Activated CD4-positive, alpha-beta T cell treated with anti-CD3 and anti-CD28 coated beads, Interleukin-2, Interleukin-6, amounts not matched to agents 100 ng/mL and 50 ng/mL, durations not matched to agents 16 hours and 8 hours (primary cell): ENCODE measurements at places on chromosomes 5 and 9.

- no peak for DNase-seq
These were observed 127.7 kb upstream of the ANKRD55 start for GRCh38 chr5:56360816-56361215.

- no peak for DNase-seq
These were observed 14.1 kb upstream of the ELL2 start for GRCh38 chr5:95975703-95976102.

DNA sequence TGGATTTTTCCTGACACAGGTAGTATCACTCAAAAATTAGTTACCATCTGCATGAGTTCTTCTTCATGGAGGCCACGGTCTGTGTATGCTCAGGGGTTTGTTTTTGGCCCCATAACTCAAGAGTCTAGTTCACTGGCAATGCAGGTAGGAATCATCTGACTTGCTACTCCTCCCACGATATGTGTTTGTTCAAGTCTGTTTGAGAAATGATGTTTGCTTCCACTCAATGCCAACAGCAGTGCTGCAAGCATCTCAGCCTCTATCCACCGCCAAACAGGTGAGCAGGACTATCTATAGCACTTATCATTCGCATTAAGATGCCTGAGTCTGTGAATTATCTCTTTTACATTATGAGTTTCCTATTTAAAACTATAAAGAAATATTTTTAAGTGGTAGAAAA lies 264.8 kb upstream of the PTGER4 start:
- no peak for DNase-seq

DNA sequence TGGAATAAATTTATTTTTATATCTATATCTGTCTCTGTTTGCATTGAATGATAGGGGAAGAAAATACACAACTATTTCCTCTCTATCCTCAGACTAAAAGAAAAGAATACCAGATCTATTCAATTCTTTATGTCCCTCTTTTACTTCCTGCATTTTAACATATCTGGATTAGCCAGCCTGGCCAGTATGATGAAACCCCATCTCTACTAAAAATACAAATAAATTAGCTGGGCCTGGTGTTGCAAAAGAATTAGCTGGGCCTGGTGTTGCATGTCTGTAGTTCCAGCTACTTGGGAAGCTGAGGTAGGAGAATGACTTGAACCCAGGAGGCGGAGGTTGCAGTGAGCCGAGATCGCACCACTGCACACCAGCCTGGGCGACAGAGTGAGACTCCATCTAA lies 182.0 kb downstream of the LURAP1L start:
- DNase-seq = no peak

- no peak for DNase-seq
These were observed 231.5 kb downstream of the MPDZ start for GRCh38 chr9:13047827-13048587.

GRCh38 chr9:113913426-113914195 lies 37.5 kb downstream of the ZNF618 start:
- DNase-seq = no peak

DNA sequence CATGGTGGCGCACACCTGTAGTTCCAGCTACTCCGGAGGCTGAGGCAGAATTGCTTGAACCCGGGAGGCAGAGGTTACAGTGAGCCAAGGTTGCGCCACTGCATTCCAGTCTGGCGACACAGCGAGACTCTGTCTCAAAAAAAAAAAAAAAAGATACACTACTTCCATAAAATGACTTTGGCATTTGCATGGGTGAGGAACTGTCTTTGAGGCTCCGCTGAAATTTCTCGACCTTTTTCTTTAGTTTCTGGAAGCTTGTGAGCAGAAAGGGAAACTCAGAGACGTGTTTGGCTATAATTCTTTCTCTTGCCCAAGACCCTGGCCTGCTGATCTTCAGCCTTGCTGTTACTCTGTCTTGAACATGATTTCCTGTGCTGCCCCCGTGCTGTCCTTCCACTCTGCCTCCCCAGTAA lies 37.3 kb downstream of the SPIN1 start:
- no peak for DNase-seq

- DNase-seq = no peak
These were observed 171.4 kb downstream of the SH3GL2 start for GRCh38 chr9:17750269-17750668.

- no peak for DNase-seq
These were observed 40.0 kb downstream of the KCTD16 start for GRCh38 chr5:144210655-144211054.

GRCh38 chr9:117151716-117152115 lies 263.1 kb downstream of the ASTN2 start:
- DNase-seq = no peak

- DNase-seq = no peak
These were observed 103.1 kb upstream of the ISL1 start for GRCh38 chr5:51279983-51280706.

GRCh38 chr9:36603006-36603405 lies 30.3 kb downstream of the MELK start:
- DNase-seq = no peak

GRCh38 chr9:33153666-33154065 lies 13.5 kb downstream of the B4GALT1 start:
- no peak for DNase-seq

- peak; percentile 48 for DNase-seq
These were observed 586 bp downstream of the HMGXB3 start for GRCh38 chr5:150000990-150001659.

DNA sequence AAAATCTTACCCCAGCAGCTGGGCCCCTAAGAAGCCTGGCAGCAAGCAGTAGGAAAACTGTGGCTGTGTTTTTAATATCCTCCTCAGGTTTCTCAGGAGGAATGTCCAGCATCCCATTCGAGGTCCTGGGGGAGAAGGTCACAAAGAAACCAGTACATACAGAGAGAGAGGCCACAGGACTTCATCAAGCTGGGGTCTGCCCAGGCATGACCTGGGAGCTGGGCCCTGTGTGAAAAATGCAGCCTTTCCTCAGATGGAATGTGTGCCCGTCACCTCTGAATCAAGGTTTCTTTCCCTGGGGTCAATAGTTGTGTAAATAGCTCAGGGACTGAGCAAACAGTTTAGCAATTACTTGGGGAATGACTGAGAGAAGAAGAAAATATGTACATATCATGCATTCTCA lies 33.9 kb upstream of the RAD23B start:
- DNase-seq = no peak

DNA sequence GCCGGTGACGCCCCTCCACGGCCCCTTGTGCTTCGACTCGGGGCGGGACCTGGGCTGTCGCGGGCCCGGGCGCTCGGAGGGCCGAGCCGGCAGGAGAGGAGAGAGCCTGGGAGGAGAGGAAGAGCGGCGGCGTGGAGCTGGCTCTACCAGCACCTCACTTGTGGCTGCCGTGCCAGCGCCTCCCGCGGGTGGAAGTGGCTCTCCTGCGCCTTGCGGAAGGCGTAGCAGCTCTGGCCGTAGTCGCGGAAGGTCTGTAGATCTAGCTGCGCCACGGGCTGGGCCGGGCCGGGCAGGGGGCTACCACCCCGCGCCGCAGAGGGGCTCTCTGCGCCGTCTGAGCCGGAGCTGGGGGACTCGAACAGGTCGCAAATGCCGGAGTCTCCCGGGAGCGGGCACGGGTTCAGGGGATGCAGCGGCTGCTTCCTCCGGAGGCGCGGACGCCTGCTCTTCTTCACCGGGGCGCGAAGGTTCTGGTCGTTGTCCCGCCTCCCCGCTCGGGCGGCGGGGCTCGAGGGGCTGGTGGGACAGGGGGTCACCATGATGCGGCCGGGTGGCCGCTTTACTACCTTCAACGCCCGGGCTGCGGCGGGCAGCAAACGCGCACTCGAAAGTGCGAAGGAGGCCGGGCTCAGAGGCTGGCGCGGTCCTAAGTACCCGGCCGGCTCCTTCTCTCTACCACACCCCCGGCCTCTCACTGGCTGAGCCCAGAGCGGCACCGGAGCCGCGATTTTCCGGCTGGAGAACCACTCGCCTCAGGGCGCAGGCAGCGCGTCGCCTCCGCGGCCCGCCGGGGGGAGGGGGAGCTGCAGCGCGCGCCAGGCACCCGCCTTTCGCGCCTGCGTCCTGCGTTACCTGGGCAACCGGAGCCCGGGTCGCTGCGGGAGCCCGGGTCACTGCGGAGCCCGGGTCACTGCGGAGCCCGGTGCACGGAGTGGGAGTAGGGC lies at the start of gene CCNO:
TSS of gene CCNO (minus strand) at position 624 of the 944 bp plus-strand sequence. CDS start at position 539, 85 bp downstream.
- peak; percentile 80 for DNase-seq

- no peak for DNase-seq
These were observed 8.8 kb downstream of the NAA35 start for GRCh38 chr9:85949586-85950335.

- DNase-seq = no peak
These were observed 9.6 kb upstream of the FSD1L start for GRCh38 chr9:105438141-105438806.

- peak; percentile 20 for DNase-seq
These were observed 71.9 kb upstream of the GRHPR start for GRCh38 chr9:37350486-37351190.

- DNase-seq = no peak
These were observed 259.9 kb upstream of the CDH6 start for GRCh38 chr5:30933599-30933998.

GRCh38 chr9:73095425-73095824 lies 56.2 kb upstream of the ANXA1 start:
- no peak for DNase-seq

DNA sequence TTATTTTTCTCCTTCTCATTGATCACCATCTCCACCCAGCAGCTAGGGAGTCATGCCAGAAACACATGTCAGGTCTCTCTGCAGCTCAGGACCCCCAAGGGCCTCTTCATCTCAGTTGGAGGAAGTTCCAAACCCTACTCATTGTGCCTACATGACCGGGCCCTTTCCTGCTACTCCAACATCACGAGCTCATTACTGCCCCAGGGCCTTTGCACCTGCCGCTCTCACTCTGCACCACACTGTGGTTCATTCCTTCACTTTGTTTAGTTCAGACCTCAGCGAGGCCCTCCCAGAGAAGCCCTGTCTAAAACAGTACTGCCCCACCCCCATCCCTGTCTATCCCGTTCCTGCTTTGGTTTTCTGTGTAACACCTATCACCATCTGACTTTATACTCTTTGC lies 22.1 kb upstream of the AKNA start:
- no peak for DNase-seq

- peak; percentile 17 for DNase-seq
These were observed 6.0 kb downstream of the LARP1 start for GRCh38 chr5:154761046-154761736.

- DNase-seq = no peak
These were observed 175.8 kb downstream of the C5orf15 start for GRCh38 chr5:133792655-133793054.

GRCh38 chr5:757931-758697 lies 26.4 kb downstream of the ZDHHC11B start:
- peak; percentile 31 for DNase-seq

DNA sequence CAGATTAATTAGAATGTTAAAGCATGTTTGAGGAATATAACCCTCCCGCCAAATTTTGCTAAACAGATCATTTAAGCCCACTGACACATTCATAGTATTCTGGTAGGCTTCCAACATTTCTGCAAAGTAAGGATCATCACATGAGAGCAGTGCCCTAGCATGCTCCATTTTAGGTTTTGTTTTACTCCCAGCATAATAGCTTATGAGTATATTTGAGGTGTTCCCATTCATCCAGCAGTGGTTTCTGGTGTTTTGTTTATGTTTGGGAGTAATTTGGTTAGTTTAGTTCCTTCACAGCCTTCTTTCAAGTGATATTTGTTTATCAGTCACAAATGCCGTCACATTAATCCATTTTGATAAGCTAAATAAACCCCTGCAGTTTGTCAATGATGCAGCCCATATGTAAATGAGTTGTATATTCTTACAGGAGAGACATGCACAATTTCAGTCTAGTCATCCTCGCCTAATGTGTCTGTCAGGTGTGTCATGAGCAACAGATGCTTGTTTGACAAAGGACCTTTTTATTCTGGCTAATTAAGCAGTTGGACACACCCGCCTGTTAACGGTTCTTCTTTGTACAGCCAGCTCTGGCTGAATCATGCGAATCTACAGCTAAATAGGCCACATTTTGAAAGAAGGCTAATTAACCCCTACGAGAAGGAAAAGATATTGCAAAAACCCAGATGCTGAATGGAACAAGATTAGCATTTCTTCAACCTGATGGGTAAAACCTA lies 124.4 kb downstream of the RFX3 start:
- no peak for DNase-seq

DNA sequence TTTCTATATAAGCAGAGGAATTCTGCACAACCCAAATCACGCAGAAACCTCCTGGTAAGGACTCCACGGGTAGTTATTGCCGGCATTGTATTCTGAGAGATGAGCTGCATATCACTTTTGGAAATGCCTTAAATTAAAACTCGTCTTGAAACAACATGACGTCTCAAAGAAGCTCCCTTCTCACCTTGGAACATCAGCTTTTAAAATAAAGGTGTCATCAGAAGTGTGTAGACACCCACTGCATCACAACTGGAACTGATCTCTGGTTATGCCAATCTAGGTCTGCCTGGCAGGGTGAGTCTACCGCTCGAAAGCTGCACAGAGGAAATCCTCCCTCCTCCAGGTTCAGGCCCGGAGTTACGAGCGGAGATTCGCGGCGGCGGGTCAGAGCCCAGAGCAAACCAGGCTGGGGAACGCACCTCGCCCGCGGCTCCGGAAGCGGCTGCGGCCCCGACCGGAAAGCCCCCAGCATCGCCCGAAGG lies 974 bp upstream of the SLC12A2 start:
- DNase-seq = no peak

DNA sequence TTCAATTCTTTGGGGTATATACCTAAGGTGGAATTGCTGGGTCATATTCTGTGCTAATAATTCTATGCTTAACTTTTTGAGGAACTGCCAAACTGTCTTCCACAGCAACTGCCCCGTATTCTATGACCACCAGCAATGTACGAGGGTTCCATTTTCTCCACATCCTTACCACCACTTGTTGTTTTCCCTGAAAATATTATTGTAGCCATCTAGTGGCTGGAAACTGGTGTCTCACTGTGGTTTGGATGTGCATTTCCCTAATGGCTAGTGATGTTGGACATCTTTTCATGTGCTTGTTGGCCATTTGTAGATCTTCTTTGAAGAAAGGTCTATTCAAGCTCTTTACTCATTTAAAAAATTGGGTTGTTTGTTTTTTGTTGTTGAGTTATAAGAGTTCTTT lies 30.7 kb downstream of the MSX2 start:
- DNase-seq = no peak

DNA sequence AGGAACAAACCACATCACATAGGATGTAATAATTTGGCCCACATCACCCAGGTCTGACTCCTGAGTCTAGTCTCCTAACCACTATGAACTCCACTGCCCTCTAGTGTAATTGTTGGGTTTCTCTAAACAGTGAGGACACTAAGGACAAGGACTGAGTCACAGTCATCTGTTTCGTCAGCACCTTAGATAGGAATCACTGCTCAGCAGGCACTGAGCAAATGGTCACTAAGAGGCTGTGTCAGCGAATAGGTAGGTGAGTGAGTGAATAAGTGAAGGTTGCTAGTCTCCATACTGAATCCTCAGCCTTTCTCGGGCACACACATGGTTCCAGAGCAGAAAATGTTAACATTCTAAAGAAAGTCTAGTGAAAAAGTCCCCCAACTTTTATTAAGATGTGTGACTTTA lies 278.6 kb downstream of the SPOCK1 start:
- peak; percentile 50 for DNase-seq

GRCh38 chr5:95087816-95088317 lies 197.0 kb downstream of the MCTP1 start:
- DNase-seq = no peak
